ENCODE measurements at places on chromosomes 5 and 9.

DNA sequence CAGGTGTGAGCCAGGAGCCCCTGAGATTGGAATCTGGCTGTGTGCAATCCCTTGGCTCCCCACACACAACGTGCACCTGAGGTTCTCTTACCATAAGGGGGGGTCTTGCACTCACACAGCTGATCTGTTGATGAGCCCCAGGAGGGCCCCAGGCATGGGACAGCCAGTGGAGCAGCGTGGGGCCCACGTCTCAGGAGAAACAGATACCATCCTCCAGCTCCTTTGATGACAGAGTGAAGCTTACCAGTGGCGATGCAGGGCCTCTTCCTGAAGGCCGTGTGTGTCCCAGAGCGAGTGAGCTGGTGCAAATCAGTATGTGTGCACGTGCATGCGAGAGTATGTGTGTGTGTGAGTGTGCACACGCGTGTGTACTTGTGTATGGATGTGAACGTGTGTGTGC, 287.4 kb downstream of the IRX1 start:
- no peak for DNase-seq

- DNase-seq: no peak
Observed at GRCh38 chr5:93673316-93673954, 68.0 kb downstream of the POU5F2 start.

DNA sequence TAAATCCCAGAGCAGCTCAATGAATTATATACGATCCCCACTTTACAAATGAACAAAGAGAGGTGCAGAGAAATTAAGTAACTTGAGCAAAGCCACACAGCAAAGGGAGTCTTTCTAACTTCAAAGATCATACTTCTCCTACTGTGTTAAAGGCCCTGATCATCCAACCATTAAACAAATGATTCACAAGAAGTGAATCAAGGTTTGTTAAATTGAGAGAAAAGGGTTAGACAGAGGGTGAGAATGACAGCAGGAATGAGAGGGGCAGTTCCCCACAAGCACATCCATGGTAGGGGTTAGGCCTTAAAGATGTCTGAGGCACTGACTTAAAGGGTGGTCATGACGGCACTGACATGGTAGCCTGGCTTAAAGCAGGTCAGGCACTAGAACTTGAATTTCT, 10.7 kb downstream of the IDNK start:
- no peak for DNase-seq

DNA sequence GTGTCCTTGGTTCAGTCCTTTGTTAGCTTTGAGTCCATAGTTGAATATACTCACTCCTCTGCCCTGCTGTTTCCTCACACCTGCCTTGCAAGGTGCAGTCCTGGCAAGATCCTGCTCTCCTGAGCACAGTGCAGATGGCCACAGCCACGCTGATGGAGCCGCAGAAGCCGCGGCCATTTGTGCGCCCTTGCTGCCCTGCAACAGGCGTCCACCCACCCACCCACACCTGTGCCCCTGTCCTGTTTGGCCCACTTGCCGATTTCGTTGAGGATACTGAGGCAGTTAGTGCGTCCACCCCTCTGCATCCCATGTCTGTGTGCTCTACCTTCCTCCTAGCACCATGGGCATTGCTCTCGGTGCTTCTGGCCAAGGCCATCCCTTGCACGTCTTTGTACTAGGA, 51.1 kb upstream of the LRRTM2 start:
- DNase-seq: no peak
